ENCODE measurements at places on chromosomes 4 and X.

- DNase-seq = no peak
These were observed 363.0 kb upstream of the ZCCHC13 start for GRCh38 chrX:73940893-73941470.

- no peak for DNase-seq
These were observed 183.0 kb downstream of the LDB2 start for GRCh38 chr4:16715482-16715881.

- no peak for DNase-seq
These were observed 12.1 kb upstream of the CSN2 start for GRCh38 chr4:69977582-69977981.

GRCh38 chr4:77505275-77505957 is 100.2 kb upstream of the CXCL13 start:
- DNase-seq = no peak

GRCh38 chrX:70039758-70040157 is 10.0 kb downstream of the AWAT2 start:
- DNase-seq = no peak

DNA sequence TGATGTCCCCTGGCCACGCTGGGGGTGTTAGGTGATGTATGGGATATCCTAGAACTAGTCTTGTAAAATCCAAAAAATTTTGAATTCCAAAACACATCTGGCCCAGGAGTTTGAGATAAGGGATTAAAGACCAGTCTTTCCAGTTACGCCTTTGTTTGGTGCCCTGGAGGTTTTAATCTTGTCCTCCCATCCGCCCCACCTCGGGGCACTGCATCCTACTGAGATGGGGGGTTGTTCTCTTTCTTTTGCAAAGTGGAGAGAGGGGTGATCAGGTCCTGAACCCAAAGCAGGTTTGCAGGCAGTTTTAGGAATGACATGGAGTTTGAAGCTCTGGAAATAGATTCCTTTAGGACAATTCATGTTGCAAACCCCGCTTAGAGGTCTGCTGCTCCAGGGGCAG is 1.8 kb downstream of the SUV39H1 start:
- DNase-seq = no peak
